ENCODE measurements at places on chromosomes 12 and 14.

GRCh38 chr12:64560396-64561301, 49.6 kb upstream of the RASSF3 start:
- DNase-seq, result no peak

DNA sequence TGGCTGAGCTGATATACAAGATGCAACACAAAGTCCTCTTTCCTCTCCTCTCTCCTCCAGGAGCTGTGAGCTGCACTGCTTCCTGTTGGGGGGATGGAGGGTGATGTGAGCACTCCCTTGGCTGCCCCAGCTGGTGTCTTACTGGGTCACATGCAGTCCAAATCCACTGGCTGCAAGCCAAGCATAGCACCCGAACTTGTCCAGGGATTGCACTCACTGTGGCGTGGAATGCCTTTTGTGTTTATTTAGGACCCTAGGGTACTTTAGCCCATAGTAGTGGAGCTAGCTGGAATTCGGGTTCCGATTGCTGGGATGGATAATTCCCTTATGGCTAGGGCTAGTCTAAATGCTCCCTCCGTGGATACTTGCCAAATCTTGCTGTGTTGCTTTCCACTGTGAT, 424.9 kb upstream of the SYT1 start:
- DNase-seq, result no peak

DNA sequence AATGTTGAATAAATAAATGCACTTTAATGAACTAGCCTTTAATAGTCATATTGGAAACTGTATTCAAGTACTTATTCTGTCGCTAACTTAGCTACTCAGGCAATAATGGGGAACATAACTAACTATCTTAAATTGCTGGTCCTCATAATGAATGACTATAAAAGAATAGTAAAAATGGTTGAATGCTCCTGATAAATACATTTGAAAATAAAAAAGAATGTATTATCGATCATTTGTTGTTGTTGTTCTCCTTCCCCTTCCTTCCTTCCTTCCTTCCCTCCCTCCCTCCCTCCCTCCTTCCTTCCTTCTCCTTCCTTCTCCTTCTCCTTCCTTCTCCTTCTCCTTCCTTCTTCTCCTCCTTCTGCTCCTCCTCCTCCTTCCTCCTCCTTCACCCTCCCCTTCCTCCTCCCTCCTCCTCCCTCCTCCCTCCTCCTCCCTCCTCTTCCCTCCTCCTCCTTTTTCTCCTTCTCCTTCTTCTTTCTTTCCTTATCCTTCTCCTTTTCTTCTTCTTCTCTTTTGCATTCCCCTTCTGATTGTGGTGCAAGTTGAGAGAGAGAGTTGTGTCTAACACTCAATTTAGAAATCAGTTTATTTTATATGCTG, 133.0 kb downstream of the NAV3 start:
- DNase-seq, result no peak

DNA sequence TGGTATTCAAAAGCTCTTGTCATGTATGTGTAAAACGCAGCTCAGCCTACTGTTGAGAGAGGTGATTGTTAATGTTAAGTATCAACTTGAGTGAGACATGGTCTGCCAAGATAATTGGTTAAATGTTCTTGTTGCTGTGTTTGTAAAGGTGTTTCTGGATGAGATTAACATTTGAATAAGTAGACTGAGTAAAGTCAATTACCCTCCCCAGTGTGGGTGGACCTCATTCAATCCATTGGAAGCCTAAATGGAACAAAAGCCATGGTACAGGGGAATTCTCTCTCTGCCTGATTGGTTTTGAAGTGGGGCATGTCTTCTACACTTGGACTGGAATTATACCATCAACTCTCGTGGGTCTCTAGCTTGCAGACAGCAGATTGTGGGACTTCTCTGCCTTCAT, 63.8 kb upstream of the RERGL start:
- DNase-seq, result no peak

- DNase-seq, result no peak
These were observed 56.7 kb downstream of the BTBD7 start for GRCh38 chr14:93276031-93276716.

GRCh38 chr14:102363182-102363943, 622 bp downstream of the TECPR2 start:
- DNase-seq, result no peak

- DNase-seq, result no peak
These were observed 116.2 kb downstream of the CCDC60 start for GRCh38 chr12:119450771-119451170.

DNA sequence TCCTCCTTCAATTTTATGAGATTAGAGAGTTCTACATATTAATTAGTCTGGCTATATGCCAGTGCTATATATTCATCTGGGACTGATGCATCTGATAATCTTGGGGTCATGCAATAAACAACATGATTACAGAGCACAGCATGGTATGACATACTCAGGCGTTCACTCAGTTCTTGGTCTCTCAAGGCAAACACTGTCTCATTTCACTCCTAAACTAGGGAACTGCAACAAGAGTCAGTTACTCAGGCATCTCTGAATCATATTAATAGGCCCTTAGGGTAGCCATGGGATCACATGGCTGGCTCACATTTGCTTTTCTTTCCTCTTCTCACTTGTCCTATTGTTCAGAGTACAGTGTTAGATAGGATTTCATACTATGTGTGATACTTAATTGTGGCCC, 91.8 kb upstream of the TMEM260 start:
- no peak for DNase-seq

DNA sequence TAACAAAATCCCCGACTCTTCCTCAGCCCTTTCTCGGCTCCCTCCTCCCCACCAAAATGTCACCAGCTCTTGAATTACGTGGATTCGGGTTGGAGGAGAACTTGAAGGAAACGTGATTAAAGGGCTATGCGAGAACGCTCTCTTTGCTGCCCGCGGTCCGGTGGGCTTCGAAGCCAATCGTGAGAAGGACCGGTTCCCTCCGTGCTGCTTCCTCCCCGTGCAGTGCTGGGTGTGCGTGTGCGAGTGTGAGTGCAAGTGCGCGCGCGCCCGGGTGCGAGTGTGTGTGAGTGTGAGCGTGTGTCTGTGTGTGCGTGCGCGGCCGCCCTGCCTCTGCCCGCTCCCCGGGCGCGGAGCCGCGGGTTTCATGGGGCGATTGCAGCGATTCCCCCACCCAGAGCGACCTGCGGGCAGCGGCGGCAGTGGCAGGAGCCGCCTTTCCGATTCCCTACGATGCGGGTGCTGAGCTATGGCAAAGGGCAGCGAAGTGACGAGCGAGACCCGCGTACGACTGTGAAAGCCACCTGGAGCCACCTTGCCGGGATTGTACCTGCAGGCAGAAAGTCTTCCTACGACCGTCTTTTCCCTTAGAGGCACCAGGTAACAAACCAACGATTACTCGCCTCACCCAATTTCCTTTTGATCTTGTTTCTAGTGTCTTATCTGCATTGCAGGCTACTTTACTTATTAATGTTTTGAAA, 1.4 kb downstream of the LRFN5 start:
- no peak for DNase-seq

DNA sequence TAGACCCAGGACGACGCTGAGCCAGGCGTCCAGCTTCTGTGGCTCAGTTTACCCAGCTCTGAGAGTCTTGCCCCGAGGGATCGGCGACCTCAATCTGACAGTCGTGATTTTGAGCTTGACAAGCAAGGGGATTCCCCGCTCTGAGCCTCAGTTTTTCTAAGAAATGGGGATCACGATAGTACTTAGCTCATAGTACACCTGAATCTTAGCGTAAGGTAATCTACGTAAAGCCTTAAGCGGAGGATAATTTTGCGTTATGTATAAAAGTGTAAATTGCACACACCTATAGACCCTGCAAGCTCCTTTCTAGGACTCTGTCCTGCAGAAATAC, 285 bp downstream of the MVK start:
- no peak for DNase-seq

GRCh38 chr14:68404146-68404527, 388.7 kb downstream of the ZFP36L1 start:
- DNase-seq, result no peak

DNA sequence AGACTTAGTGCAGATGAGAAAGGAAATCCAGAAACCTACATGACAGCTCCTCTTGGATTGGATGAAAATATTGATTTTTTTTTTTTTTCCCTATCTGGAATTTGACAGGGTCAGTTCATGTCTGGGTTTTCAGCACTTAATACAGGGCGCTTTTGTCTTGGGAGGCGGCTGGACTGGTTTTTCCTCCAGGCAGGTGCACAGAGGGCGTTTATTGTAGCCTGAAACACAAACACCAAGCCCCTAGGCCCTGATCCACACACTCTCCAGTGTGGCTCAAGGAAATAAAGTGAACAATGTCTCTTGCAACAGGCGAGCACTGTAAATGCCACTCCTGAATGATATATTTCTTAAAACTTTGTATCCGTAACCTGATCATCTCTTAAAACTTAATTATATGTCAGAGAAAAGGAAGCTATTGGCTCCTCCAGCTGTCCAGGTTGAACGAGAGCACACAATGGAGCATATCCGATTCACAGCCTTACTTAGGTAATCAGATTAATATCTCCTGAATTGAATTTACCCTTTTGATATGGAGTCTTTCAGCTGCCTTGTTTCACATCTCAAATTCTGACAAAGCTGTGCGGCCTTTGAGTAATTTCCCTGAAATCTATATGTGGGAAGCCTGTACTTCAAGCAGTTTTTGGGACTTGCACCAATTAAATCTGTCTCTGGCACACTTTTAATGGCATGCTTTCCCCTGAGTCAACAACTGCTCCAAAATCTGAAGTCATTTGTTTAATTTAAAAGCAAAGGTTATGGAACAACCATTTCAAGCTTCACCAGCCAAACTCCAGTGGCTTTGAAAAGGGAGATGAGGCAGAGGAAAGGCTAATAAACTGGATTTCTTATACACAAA, 485.7 kb downstream of the ZFP36L1 start:
- DNase-seq, result no peak

GRCh38 chr14:98958048-98958631, 313.9 kb downstream of the BCL11B start:
- no peak for DNase-seq

DNA sequence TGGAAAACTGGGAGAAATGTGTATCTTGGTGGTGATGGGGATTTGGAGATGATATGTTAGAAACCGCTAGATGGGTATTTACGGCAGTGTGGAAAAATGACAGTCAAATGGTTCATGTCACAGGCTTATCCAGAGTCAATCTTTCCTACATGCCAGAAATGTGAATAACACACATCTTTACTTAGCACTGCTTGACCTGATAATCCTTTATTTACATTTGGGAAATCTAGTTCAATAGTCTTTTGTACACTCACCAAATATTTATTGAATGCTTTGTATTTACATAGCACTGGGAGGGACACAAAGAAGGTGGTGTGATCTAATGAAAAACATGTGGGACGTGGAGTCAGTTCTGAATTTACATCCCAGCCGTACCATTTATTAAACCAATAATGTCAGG, 208.2 kb downstream of the DIO2 start:
- no peak for DNase-seq
